Fibroblast of the aortic adventitia (primary cell): ENCODE measurements at places on chromosomes 2 and 18.

GRCh38 chr2:226977775-226978190, 141.9 kb downstream of the RHBDD1 start:
- peak; percentile 69 for DNase-seq

- no peak for DNase-seq
Measured at GRCh38 chr2:180463608-180464007, 456.5 kb upstream of the CWC22 start.

DNA sequence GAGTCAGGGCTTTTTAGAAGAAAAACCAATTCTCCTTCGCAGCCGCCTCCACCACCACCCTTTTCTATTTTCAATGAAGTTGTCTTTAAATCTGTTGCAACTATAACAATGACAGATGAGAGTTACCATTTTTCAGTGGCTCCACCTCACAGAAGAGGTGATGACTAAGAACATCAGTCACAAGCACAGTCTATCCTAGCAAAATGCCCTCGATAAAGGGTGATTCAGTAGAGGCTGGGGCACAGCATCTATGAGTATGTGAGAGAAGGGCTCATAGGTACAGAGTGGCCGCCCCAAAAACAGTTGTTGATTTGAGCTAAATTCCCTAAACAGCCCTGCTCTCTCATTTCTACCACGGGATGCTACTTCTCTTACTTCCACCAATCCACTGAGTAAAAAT, 310.8 kb upstream of the MGAT5 start:
- no peak for DNase-seq

- no peak for DNase-seq
Measured at GRCh38 chr2:47079515-47080412, 75.3 kb downstream of the STPG4 start.

DNA sequence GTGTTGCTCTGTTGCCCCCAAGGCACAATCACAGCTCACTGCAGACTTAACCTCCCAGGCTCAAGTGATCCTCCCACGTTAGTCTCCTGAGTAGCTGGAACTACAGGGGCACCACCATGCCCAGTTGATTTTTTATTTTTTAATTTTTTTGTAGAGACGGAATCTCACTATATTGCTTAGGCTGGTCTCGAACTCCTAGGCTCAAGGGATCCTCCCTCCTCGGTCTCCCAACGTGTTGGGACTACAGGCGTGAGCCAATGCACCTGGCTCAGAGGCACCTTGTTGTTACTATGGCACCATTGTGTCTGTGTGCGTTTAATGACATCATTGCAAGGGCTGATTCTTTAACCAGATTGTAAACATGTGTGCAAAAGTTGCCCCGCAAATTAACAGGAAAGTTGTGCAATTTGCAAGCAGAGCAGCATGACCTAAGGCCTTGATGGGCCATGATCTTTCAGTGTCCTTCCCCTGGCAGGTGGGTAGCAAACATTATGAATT, 22.6 kb downstream of the TCF23 start:
- no peak for DNase-seq

- peak; percentile 28 for DNase-seq
Measured at GRCh38 chr2:149562324-149562723, 25.3 kb downstream of the MMADHC start.

GRCh38 chr18:5106730-5107129, 90.3 kb downstream of the AKAIN1 start:
- no peak for DNase-seq

DNA sequence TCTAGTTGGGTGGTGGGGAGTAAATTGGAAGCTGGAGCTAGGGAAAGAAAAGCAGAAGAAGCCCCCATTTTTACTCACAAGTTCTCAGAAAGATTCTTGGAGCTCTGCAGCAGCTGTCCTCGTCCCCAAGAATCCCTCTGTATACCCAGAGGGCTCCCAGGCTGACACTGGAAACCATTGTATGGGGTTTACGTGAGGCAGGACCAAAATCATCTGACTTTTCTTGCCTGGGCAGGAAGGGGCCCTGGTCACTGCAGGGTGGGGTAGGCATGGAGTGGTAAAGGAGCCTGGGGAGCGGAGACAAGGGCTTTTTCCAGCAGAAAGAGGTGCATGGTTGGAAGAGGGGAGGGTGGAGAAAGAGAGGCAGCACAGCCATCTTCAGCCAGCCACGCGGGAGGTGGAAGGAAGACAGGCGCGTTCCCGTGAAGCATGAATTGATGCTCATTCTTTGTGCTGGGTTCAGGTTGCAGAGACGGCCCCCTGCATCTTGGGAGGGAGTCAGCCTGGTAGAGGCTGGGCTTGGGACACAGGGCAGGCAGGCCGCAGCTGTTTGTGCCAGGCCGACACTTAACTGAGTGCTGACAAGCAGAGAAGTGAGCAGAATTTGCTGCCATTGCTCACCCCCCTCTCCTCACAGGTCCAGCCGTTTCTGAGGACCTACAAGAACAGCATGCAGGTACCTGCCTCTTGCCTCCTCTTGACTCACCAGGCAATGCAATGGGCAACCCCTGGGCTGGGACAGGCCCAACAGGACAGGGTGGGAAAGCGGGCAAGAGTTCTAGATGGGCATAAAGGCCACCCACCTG, 94.8 kb downstream of the PLB1 start:
- DNase-seq = no peak

GRCh38 chr2:94880507-94880906, 9.3 kb downstream of the TEKT4 start:
- no peak for DNase-seq

DNA sequence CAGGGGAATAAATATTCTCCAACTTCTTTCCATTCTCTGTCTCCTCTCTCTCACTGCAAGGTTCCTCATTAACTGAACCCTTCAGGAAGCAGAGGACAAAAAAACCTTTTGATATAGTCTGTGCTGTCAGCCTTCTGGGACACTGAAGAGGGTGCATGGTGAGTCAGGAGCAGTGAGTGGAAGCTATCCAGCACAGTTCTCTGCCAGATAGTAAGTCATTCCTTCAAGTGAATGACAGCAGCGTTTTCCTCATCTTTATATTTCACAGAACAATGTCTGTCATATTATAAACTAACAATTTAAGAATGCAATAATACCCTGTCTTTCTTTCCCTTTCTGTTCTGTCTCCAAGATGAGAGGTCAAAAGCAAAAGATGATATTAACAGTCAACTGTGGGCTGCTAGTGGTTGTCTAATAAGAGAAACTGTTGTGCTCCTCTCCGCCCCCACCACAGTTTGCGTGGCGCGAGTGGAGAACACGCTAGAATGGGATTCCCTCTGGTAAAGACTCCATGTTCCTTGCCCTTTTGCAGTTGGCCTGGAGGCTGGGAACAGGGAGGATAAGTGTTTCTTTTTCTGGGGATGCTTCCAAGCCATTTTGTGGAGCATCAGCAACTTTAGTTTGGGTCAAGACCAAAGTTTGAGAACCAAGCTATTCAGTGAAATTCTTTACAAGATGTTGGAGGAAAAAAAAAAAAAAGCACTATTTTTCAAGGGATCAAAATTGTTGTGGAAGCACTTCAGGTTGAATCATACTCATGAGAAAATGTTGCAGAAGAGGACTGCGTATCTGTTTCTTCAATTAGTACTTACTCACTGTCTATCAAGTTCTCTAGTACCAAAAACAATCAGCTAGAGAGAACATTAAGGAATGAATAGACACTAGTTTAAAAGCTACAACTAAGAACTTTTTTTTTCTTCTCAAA, 430.2 kb downstream of the SETBP1 start:
- DNase-seq = peak; percentile 53

GRCh38 chr2:45024600-45025291, 15.5 kb upstream of the SIX2 start:
- DNase-seq = peak; percentile 97

GRCh38 chr2:130154773-130155765, 10.2 kb upstream of the CCDC74B start:
- DNase-seq = no peak

- no peak for DNase-seq
Measured at GRCh38 chr2:164890544-164890943, 48.9 kb upstream of the COBLL1 start.

GRCh38 chr2:17792515-17792914, 23.7 kb upstream of the MSGN1 start:
- DNase-seq = peak; percentile 12

GRCh38 chr2:22282220-22282619, 1102.8 kb upstream of the KLHL29 start:
- no peak for DNase-seq

DNA sequence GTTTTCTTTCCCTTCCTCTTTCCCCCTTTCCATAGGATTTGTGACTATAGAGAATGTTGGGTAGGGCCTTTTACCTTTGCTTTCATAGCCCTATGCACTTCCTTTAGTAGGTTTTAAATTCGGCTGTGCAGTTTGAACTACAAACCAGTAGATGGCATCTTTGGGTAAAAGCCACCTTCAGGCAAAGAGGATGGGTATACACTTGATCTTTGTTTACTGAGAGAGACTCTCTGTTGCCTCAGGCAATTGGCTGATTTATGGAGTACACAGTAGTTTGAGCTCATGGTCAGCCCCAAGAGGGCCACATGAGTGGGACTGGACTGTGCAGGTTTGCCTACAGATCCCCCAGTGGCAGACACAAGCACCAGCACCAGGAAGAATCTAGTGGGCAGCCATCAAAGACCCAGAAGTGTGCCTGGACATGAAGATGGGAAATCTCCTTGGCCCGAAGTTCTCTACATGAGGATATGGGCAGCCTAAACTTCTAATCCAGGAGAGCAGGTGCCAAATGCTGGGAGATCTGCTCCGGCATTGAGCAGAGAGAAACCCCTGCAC, 1304.3 kb upstream of the DDX18 start:
- DNase-seq = no peak

GRCh38 chr18:24366328-24366727, 31.3 kb downstream of the OSBPL1A start:
- DNase-seq = no peak

GRCh38 chr2:85787981-85788340, 34.2 kb downstream of the ATOH8 start:
- DNase-seq = no peak

- DNase-seq = peak; percentile 97
Measured at GRCh38 chr2:217434180-217434975, 568.4 kb downstream of the TNS1 start.

- no peak for DNase-seq
Measured at GRCh38 chr2:13289310-13289709, 572.6 kb downstream of the TRIB2 start.

- no peak for DNase-seq
Measured at GRCh38 chr2:112061840-112062239, 6.8 kb downstream of the TMEM87B start.

DNA sequence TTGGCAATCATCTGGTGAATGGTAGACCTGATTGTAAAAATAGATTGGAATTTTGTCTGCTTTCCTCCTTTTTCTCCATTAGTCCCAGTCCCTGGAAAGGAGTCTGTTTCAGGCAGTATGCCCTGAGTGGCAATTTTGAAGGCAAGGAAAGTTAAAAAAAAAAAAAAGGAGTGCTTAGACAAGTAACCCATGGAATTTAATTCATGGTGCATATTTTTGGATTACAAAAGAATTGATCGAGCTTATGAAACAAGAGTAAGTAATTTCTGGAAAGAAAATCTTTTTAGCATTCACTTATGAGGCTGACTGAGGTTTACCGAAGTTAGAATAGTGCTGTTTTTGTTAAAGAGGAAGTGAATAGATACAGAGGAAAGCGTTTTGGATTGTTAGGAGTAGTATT, 29.4 kb upstream of the TMEM178A start:
- DNase-seq = no peak

- DNase-seq = no peak
Measured at GRCh38 chr2:133627741-133628140, 59.5 kb upstream of the NCKAP5 start.

DNA sequence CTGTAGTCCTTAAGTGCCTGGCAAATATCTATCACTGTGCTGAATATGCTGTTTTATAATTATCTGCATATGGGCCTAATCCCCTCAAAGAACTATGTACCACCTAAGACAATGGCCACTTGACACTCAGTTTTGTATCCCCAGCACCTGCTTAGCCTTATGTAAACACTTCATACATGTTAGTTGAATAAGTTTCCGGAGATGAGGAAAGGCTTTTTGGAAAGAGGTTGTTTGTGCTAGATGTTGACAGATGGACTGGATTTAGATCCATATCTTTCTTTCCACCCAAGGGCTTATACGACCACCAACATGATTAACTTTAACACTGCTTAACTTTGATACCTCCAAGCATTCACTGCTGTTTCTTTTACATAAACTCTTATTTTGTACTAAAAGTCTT, 63.3 kb downstream of the FAM228A start:
- DNase-seq = no peak

DNA sequence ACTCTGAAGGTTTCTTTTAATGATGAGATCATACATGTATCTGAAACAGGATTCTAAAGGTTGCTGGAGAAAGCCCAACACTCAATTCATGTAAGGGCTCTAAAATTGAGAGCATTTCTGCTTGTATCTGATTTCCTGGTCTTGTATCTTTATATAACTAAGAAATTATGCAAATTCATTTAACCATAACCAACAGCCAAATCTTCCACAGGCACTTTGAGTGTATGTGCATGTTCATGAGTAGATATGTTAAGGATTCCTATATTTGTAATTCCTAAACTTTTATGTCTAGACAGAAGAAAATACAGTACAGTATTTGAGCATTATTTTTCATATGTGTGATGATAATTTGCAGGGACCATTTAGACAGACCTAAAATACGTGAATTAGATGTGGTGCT, 20.4 kb upstream of the PELI1 start:
- DNase-seq = no peak

DNA sequence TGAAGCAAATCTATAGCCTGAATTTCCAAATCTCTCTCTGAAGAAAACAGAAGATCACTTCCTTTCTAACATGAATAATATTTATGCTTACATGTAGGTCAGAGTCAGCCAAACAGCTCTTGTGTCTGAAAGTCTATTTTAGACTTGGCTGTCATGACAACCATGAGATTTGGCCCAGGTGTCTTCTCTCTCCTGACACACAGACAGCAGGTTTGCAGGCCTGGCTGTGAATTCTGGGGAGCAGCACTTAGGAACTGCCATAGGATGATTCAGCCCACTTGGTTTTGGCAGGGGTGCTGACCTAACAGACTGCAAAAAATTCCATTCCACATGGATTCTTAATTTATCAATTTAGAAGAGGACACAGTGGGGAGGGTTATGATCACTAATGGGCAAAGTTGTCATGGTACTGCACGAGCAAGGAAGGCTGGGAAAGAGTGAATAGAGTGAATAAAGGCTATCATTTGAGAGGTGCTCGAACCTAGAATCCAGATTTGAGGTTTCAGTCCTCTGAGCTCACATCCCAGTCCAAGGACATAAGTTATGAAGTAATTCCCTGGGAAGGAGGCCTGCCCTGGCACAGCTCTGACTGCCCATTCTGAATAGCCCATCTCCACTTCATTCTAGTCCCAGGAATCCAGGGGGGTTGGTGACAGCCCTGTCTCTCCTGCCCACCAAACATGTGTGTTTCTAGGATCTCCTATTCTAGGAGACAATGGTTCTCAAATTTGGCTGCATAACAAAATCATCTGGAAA, 453.9 kb upstream of the TRIB2 start:
- peak; percentile 81 for DNase-seq
